ENCODE measurements at places on chromosomes 4 and X. TPM values are rescaled to one million over a fixed set of nuclear protein-coding genes. Genes with fewer than 3 reads are reported as not detected.

The RBMXL3 gene
- not detected for total RNA-seq

The NMU gene
- total RNA-seq: not detected

The SEPTIN6 gene
- 125 TPM for total RNA-seq

The PNMA5 gene
- total RNA-seq: not detected

GRCh38 chr4:179605196-179605595 is 2163.0 kb upstream of the AGA start:
- H3K4me3 ChIP-seq: no peak overlapping the region

GRCh38 chr4:2913168-2913567 is 50.0 kb downstream of the NOP14 start:
- H3K4me3 ChIP-seq: no peak overlapping the region
- no peaks in the 10 kb centered on the region for H3K4me1 ChIP-seq
- H3K27me3 ChIP-seq: no peaks in the 10 kb centered on the region

- H3K27ac ChIP-seq: no peak overlapping the region
- H3K4me1 ChIP-seq: no peaks in the 10 kb centered on the region
- H3K4me3 ChIP-seq: no peak overlapping the region
- H3K27me3 ChIP-seq: no peaks in the 10 kb centered on the region
- DNase-seq: no peak
- H3K36me3 ChIP-seq: no peaks in the 10 kb centered on the region
These were observed 93.6 kb downstream of the LNX1 start for GRCh38 chr4:53497487-53498244.

DNA sequence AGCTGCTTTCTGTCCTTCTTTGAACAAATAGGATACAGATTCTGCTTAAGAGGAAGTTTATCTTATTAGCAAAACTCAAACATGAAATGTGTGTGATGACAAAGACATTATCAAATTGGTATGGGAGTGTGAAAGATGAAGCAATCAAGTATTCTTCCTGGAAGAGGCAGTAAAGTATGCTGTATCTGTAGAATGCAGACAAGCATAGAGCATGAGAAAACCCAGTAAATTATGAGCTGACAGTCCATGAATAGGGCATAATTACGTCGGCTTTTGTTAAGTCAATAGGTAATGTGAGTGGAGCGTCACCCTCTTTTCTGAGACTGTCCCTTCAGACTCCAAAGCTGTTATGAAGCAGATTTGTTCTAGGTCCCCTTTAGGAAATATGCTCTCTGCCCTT is 458.6 kb upstream of the NWD2 start:
- H3K27me3 ChIP-seq: no peaks in the 10 kb centered on the region
- DNase-seq: no peak
- no peak overlapping the region for H3K4me3 ChIP-seq
- H3K36me3 ChIP-seq: no peaks in the 10 kb centered on the region
- no peak overlapping the region for H3K27ac ChIP-seq

DNA sequence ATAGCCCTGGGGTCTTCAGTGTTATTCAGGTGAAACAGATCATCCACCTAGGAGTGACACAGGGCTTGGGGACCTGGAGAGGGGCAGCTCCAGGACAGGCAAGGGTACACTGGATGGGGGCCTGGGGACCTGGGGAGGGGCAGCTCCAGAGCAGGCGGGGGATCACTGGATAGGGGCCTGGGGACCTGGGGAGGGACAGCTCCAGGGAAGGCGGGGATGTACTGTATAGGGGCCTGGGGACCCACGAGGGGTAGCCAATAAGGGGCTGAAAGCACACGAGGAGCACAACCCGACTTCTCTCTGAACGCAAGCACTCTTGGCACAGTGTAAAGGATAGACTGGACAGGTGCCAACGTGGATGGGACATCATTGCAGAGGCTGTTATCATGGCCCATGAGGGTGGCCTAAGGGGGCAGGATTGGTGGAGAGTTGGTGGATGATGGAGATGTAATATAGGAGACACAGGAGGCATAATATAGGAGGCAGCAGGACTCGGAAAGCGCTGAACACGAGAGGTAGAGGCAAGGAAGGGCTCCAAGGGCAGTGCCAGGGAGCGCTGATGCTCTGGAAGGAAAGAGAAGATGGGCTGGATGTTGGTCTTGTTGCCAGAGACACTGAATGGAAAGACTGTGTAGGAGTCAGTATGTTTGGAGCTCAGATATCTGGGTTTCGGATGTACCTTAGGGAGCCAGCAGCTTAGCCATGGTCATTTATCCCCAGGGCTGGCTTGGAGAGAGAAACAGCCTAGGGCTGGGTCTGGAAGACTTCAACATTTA is 37.9 kb upstream of the FGFBP2 start:
- H3K27ac ChIP-seq: no peak overlapping the region
- DNase-seq: no peak
- H3K27me3 ChIP-seq: peaks cover 6% of the 10 kb centered on the region
- H3K4me3 ChIP-seq: no peak overlapping the region

DNA sequence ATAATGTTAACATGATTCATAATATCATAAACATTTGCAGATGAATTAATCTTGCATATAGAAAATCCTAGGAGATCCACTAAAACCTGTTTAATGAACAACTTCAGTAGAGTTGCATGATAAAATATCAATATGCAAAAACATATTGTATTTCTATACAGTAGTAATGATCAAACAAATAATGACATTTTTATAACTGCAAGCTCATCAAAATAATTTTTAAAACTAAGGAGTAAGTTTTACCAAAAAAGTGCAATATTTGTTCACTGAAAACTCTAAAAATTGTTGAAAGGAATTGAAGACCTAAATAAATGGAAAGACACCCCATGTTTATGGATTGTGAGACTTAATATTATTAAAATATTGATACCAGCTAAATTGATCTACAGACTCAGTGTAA is 15.9 kb upstream of the GPRASP2 start:
- no peak overlapping the region for H3K27ac ChIP-seq
- H3K4me1 ChIP-seq: no peaks in the 10 kb centered on the region
- no peak for DNase-seq
- no peaks in the 10 kb centered on the region for H3K27me3 ChIP-seq
- no peak overlapping the region for H3K4me3 ChIP-seq

- H3K27me3 ChIP-seq: no peaks in the 10 kb centered on the region
- no peak overlapping the region for H3K4me3 ChIP-seq
- no peaks in the 10 kb centered on the region for H3K36me3 ChIP-seq
- H3K27ac ChIP-seq: no peak overlapping the region
These were observed 266.7 kb upstream of the MAGEB2 start for GRCh38 chrX:29948653-29949052.

DNA sequence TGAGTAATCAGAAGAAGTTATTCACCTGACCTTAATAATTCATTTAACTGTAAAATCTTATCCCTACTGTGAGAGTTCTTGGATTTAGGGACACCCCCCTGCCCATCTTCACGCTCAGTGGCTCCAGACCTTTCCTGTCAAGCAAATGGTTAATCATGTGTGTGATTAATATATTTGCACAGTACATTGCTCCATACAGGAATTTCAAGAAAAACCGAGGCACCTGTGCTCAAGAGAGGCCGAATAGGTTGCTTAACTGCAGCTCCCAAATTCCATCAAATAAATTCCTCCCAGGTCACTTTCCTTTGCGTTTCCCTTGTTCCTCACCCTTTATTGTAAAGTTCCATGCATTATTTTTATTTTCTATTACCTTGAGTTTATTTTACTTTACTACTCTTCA is 119.5 kb downstream of the STOX2 start:
- H3K4me1 ChIP-seq: peaks cover 12% of the 10 kb centered on the region
- no peaks in the 10 kb centered on the region for H3K36me3 ChIP-seq
- H3K27ac ChIP-seq: no peak overlapping the region
- no peaks in the 10 kb centered on the region for H3K27me3 ChIP-seq
- no peak for DNase-seq
- H3K4me3 ChIP-seq: no peak overlapping the region

DNA sequence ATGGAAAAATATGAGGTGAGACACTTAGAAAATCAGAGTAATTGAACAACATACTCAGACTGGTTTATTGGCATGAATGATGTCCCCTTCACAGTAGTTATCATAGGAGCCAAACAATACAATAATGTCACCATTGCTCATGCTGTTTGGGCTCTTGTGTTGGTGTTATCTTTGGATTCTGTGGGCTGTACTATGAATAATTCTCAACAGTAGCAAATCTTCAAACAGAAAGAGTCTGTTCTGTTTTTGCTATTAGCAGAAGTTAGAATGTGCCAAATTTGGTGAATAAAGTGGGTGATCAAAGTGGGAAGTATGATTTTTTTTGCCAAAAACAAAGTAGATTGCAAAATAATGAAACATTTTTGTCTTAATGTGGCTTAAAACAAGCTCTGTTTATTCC is 58.3 kb downstream of the GRID2 start:
- no peaks in the 10 kb centered on the region for H3K4me1 ChIP-seq
- no peaks in the 10 kb centered on the region for H3K36me3 ChIP-seq
- H3K27ac ChIP-seq: no peak overlapping the region
- DNase-seq: no peak
- no peak overlapping the region for H3K4me3 ChIP-seq
- no peaks in the 10 kb centered on the region for H3K27me3 ChIP-seq

GRCh38 chr4:93317057-93317456 is 511.5 kb upstream of the ATOH1 start:
- no peaks in the 10 kb centered on the region for H3K36me3 ChIP-seq
- no peaks in the 10 kb centered on the region for H3K27me3 ChIP-seq
- no peak for DNase-seq
- no peak overlapping the region for H3K4me3 ChIP-seq

DNA sequence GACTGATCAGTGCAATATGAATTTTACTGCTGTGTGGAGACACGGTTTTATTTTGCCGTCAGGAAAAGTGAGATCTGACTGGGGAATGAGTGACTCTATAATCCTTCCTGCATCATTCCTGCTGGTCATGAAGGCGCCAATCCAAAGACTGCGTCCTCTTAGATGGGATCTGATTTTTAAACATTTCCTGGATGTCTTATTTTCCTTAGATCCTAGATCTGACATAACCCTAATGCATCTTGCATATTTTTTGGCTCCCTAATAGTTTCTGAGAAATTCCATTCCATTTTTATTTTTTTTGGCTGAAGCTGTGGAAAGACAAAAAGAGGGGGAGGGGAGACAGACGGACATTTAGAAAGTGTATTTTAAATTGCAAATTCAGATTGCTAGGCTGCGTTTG is 454.9 kb upstream of the FAT1 start:
- no peaks in the 10 kb centered on the region for H3K27me3 ChIP-seq
- H3K4me3 ChIP-seq: no peak overlapping the region
- H3K36me3 ChIP-seq: no peaks in the 10 kb centered on the region
- no peak for DNase-seq
- no peak overlapping the region for H3K27ac ChIP-seq

GRCh38 chr4:120753854-120754253 is 168.7 kb downstream of the PRDM5 start:
- no peak for DNase-seq
- H3K27ac ChIP-seq: no peak overlapping the region
- no peaks in the 10 kb centered on the region for H3K36me3 ChIP-seq
- no peaks in the 10 kb centered on the region for H3K27me3 ChIP-seq
- no peak overlapping the region for H3K4me3 ChIP-seq

All from CD8-positive, alpha-beta memory T cell (primary cell).